AG08395 (cell line): ENCODE measurements at places on chromosomes 7 and 10.

DNA sequence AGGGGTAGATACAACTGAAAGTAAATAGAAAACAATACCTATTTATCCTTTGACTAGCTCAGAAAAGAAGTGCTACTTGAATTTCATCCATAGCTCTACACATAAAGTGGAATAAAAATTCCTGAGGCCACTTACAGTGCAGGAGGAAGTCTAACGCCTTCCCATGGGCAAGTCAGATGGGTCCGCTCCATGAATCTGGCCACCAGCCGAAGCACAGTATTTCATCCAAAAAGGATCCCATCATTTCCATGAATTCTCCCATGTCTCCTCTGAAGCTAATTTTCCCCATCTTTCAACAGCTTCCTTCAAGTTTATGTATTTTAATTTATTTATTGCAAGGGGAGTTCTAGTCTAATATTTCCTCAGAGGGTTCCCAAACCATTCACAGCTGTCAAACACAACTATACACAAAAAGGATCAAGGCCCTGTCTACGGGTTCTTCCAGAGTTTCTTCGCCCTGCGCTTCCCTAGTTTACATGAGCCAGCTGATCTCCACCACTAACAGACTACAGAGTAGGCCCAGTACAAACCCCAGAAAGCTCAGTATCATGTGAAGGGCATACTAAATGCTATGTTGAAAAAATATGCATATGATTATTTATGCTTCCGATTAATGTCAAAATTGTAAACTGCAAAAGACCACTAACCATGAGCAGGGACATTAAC, 184.7 kb downstream of the DOCK4 start:
- DNase-seq = no peak

GRCh38 chr10:110540031-110540430, 27.5 kb upstream of the SMC3 start:
- no peak for DNase-seq

GRCh38 chr10:33974976-33975478, 640.6 kb upstream of the NRP1 start:
- no peak for DNase-seq

DNA sequence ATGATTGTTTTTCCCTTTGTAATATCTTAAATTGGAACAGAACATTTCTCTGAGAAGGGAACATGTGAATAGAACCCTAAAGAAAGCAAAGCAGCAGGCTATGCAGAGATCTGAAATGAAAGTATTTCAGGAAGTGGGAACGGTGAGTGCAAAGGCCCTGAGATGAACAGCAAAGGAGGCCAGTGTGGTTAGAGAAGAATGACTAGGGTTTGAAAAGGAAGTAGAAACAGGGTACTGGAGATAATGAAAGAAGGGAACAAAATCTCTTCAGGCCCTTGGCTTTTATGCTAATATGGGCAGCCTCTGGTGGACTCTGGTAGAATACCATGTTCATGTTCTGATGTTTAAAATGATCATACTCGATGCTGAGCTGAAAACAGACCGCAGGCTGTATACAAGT, 22.2 kb downstream of the ARHGAP21 start:
- no peak for DNase-seq

DNA sequence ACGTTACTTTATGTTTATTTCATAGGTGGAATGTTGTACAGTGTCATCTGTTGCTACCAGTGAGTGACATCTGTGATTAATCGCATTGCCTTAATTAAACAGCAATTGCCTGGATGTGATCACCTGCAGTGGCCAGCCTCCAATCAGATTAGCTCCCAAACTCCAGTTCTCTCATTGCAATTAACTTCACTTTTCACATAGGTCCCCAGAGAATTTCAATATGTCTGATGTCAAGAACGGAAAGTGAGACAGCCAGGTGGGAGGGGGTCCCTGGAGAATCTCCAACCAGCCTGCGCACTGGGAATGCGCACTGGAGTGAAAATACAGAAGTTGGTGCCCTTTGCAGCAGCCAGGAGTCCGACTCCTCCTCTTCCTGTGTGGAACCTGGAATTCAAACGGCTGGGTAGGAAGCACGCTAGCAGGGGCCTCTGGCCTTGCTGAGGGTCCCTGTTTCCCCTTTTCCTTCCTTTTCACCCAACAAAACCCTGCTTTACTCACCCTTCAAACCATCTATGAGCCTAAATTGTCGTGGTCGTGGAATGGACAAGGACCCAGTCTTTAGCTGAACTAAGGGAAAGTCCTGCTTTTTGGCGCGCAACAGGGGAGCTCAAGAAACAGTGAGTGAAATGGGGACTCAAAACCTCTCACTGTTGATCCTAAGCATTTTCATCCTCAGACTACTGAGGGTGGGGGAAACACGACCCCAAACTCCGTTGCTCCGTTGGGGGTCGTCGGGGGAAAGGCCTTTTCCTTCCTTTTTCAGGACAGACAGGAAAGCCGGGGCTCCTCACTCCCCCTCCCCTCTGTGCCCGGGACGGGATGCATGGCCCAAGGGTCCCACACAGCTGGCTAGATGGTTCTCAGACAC, 1355.5 kb upstream of the LRRTM3 start:
- peak; percentile 30 for DNase-seq

- DNase-seq = no peak
These were observed 47.0 kb upstream of the RPA3 start for GRCh38 chr7:7765422-7765821.

DNA sequence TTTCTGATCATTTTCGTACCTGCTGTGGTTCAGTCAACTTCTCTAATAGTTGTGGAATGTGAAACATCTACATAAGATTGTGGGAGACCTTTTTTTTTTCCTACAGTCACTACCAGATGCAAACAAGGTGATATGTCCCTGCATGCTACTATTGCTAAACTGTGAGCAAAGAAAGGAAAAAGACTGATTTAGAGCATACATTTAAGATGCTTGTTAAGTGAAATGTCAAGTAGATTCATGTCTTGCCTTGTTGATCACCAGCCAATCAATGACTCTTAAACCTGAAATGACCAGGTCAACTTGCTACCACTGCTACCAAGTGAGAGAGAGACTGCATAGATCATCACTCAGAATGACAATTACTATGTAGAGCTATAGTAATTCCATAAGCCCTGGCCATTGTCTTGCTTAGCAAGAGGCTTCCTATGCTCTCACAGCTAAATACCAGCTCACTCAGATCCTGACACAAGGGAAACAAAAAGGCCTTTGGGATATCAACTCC, 84.3 kb upstream of the SKAP2 start:
- DNase-seq = no peak

DNA sequence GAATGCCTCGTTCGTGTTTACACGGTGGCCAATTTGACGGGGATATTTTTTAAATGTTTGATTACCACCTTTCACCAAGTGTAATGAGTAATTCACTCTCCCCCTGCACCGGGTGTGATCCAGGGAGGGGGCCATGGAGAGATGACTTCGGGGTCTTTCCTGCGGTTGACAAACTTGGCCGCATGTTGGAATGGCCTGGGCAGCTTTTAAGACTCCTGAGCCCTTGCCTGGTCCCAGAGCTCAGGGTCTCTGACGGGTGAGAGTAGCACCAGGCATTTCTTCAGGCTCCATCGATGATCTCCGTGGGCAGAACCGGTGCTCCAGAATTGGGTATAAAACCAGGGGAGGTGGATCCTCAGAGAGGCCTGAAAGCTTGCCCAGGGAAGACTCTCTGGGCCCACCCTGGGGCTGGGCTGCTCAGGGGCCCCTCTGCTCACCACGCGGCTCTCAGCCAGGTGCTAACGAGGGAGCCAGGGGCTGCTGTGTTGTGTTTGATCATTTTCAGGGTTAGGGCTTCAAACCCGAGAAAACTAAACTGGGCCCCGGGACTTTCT, 882 bp downstream of the ZNF282 start:
- DNase-seq = no peak

DNA sequence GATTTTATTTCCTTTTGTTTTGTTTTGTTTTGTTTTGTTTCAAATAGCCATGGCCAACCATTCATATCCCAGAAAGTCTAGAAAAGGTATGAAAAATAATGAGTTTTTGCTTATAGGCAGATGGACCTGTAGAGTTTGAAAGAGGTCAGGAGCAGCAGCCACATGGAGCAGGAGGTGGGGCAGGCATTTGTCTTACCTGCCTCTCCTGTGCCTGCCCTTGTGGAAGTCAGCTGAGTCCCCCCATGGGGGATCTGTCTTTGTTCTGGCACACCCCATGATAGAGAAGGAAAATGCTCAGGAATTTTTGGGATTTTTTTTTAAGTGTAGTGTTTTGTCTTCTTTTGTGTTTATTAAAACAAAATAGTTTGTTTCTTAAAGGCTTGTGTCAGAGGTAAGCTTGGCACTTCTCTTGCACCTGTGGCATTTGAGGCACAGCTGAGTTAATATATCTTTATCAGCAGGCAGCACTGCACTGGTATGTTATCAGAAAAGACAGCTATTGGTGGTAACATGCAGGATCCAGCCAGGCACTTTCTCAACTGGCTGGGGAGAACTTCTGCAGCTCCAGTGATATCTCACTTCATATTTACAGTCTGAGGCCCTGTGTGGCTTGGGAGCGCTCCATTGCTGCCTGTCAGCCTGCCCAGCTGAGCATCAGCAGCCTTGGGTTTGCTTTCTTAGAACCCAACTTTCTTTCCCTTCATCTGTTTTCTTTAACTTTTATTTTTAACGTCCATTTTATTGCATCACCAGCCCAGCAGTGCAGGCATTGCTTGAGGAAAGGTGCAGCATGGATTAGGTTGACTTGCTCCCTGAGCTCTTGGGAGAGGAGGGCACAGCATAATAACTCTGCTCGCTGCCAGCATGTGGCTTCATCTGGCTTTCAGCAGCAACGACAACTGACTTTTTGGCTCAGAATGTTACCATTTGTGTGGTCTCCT, 44.4 kb downstream of the LRRC4 start:
- no peak for DNase-seq

GRCh38 chr10:12595936-12596576, 246.7 kb downstream of the CAMK1D start:
- DNase-seq = no peak

- DNase-seq = no peak
These were observed 6.3 kb downstream of the TMEM60 start for GRCh38 chr7:77791956-77792355.

- no peak for DNase-seq
These were observed 158.0 kb upstream of the RHEB start for GRCh38 chr7:151677581-151678226.

GRCh38 chr10:29451946-29452345, 163.1 kb downstream of the LYZL1 start:
- no peak for DNase-seq

DNA sequence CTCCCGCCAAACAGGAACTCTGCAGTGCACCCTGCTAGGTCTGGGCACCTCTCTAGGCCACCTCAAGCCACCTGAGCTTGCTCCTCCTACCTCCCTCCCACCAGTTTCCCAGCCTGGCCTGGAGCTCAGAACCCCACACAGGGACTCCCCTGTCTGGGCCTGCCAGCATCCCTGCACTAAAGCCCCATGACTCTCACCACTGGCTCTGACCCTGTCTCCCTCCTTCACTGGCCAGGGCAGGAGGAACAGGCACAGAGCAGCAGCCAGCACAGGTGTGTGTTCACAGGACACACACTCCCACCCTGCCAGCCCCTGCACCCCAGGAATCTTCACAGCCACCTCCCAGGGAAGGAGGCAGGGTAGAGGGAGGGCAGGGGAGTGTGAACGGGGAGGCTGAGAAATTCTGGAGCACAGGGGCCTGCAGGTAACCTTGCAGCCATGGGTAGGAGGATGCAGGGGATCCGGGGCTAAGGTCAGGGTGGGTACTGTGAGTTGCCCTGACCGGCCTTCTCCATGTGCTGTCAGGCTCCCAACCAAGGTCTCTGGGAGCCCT, 13.9 kb upstream of the ANTXRL start:
- no peak for DNase-seq

DNA sequence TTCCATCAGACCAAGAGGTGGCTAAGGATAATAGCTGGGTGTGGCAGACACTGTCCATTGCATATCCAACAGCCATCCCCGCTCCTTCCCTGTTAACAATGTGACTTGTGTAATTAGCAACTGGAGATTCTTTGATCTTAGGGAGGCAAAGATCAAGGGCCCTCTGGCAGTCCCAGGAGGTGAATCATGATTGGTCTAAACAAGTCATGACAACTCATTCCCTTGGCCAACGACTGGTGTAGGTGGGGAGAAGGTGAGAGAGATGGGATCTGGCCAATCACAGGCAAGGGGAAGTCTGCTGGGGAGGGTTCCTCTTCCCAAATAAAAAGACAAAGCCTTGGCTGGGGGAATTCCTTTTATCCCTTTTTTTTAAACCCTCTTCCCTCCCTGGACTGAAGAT, 46.2 kb upstream of the COMTD1 start:
- DNase-seq = no peak

- DNase-seq = peak; percentile 60
These were observed 1180.3 kb downstream of the TYW1 start for GRCh38 chr7:68176974-68177373.

DNA sequence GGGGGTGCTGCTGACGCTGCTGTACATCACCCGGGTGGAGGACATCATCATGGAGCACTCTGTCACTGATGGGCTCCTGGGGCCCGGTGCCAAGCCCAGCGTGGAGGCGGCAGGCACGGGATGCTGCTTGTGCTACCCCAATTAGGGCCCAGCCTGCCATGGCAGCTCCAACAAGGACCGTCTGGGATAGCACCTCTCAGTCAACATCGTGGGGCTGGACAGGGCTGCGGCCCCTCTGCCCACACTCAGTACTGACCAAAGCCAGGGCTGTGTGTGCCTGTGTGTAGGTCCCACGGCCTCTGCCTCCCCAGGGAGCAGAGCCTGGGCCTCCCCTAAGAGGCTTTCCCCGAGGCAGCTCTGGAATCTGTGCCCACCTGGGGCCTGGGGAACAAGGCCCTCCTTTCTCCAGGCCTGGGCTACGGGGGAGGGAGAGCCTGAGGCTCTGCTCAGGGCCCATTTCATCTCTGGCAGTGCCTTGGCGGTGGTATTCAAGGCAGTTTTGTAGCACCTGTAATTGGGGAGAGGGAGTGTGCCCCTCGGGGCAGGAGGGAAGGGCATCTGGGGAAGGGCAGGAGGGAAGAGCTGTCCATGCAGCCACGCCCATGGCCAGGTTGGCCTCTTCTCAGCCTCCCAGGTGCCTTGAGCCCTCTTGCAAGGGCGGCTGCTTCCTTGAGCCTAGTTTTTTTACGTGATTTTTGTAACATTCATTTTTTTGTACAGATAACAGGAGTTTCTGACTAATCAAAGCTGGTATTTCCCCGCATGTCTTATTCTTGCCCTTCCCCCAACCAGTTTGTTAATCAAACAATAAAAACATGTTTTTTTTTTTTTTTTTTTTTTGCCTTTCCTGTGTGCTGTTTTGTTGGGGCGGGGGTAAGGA, 55.8 kb downstream of the TSPAN15 start:
- DNase-seq = no peak

- DNase-seq = peak; percentile 46
These were observed 24.9 kb downstream of the SAMD9 start for GRCh38 chr7:93092757-93093370.

DNA sequence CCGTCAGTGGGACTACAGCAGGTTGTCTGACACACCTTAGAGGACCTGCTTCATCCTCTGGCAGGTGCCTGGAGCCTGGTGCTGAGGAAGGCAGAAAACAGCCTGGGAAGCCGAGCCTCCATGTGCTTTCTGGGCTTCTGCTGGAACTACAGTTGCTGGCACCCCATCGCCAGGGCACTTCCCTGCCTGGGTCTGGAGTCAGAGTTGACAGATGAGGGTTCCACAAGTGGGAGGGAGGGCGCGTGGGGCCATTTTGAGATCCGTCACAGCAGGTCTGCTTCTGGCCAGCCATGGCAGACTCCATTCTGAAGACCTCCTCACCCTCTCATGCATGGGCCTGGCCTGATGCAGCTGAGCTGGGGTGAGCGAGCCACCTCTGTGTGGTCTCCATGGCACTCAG, 33.2 kb upstream of the TCERG1L start:
- no peak for DNase-seq
